ENCODE measurements at places on chromosomes 12 and 14.
A peak's percentile ranks its signal among the peaks of the same experiment; 100 is the strongest.

GRCh38 chr12:92597118-92597517, 105.7 kb upstream of the PLEKHG7 start:
- DNase-seq: no peak

DNA sequence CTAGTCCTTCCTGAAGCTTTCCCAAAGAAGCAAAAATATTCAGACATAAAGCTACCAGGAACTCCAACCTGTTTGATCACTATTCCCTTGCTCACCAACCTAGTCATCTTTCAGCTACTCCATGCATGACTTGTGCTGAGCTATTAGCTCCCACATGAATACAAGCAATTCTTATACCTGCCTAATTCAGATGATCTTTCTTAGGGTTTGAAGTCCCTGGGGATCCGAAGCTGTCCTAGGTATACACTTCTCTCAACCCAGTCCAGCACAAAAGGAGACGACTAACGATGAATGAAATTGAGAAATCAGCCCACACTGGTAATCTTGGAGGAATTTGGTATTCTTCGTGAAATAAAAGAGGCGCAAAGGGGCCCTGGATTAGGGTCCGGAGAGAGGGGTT, 631 bp upstream of the PTGR2 start:
- no peak for DNase-seq

DNA sequence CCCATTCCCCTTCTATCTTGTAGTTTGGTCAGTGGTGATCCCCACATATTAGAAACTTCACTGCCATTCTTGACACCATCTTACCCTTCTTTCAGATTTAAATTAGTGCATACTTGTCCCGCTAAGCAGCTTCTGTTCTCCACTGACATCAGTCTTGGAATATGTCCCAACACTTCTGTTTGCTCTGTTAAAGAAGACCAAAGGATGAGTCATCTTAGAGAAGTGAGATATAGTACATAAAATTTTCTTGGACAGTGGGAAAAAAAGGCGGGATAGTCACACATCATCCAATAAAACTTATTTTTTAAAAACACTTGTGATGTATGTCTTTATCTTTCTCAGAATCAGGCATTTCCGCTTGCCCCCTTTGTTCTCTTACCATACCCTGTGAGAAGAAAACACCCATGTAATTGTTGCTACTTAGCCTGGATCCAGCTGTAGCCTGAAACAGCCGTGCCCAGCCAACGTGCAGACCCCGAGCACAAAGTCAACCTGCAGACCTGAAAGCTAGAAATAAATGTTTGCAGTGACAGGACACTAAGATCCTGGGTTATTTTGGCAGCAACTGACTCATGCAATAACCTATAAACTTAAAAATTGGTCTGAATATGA, 100.1 kb upstream of the PDE3A start:
- DNase-seq: no peak

- no peak for DNase-seq
These were observed 824.5 kb downstream of the AACS start for GRCh38 chr12:125889742-125890141.

- no peak for DNase-seq
These were observed 101.2 kb upstream of the CCDC175 start for GRCh38 chr14:59677771-59678231.

DNA sequence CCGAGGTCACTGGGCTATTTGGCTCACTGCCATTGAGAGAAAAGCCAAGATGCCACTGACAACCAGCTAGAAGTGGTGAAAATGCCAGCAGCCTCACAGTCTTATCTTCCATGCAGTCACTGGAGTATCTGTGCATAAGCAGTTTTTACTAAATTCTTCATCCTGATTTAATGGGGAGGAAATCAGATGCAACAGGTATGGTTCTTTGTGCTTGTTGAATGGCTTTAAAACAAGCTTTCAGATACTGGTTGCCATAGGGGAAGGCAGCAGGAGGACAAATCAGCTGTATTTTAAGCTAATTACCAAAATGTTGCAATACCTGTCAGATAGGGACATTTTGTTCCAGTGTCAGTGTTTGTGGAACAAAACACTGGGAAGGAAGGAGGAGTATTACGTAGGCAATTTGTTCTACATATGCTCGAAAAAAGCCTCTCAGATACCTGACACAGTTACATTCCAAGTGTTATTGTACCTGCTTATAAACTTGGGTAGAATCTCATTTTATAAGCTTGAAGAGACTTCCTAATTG, 54.1 kb upstream of the ARHGAP5 start:
- DNase-seq: no peak

DNA sequence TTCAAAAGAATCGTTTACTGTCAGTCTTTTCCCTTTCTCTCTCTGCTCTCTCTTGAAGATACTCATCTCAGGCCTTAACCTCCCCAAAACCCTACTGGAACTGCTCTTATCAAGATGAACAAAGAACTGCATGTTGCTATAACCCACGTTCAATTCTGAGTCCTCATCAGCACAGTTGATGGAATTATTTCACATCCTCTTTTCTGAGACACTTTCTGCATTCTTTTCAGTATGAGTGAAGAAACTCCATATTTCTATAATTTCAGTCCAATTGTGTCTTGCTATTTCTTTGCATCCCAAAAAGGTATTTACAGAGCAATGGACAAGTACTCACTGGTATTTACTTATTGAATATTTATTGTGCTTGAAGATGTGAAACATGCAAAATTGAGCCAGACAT, 160.1 kb upstream of the CPNE8 start:
- DNase-seq: no peak

DNA sequence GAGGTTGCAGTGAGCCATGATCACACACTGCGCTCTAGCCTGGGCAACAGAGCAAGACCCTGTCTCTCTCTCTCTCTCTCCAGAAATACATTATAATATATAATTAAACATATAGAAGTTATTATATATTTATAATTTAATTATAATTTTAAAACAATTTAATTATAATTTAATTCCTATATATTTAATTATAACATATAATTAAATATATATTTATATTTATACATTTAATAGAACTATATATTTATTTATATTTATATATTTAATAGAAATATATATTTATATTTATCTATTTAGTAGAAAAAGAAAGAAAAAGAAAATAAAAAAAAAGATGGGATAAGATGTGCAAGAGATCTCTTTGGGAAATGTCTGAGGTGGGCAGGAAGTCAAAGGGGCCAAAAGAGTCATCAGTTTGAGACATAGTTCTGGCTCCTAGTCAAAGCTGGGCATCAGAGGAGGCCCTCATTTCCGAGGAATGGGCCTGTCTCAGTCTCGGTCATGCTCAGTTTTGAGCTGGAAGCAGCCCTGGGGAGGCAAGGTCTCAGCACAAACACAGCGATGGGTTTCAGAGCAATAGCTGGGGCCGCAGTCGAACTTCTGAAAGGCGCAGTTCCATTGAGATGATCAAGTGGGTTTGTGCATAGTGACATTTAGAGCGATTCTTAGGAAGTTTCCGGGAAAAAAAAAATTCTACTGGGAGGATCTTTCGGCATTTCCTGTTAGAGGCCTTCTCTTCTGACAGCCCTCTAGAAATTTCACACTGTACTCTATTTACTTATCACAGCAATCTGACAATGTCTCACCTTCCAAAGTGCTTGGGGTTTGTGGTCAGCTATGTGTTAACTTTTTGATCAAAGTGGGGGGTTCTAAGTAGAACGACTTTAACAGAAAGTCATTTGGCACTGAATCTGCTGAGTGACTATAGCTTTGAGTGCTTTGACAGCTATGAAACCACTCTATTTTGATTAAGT, 58.7 kb upstream of the GZMB start:
- DNase-seq: no peak

- DNase-seq: no peak
These were observed 125.8 kb upstream of the AVPR1A start for GRCh38 chr12:63276537-63277365.

- DNase-seq: peak; percentile 79
These were observed 20.0 kb downstream of the CKAP4 start for GRCh38 chr12:106227641-106228319.

DNA sequence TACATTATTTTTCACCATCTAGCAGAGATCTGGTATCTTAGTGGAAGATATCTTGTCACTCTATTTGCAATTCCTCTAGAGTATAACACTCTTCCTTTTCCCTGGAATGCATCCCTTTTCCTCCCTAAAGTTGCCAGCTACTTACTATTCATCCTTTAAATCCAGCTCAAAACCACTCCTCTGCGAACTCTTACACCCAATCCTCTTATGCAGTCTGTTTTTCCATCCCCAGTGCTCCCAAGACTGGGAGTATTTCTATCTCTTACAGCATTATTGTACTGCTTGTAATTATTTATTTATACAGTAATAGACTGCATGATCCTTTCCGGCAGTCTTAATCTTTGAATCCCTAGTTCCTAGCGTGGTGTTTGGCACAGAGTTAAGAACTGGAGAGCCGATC, 2.9 kb upstream of the SRGAP1 start:
- DNase-seq: no peak

DNA sequence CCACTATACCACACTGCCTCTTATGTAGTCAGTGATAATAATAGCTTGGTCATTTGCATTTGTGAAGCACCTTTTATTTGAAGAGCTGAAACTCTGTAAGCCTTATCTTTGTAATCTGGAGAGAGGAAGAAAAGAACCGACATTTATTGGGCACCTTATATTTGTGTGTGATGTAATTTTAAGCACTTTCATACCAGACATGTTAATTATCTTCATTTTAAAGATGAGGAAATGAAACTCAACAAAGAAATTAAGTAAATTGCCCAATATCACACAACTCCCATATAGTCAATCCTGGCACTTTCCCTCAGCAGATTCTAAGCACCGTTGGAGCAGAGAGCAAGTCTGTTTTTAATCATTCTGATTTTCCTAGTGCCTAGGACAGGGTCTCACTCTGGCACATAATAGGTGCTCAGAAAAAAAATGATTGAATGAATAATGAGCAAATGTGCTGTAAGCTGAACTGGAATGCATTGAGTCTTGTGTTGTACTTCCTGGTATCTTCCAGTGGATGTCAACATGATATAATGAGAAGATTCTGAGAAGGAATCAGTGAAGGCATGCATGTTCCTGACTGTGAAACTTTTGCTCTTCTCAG, 418.9 kb downstream of the ZFP36L1 start:
- no peak for DNase-seq

GRCh38 chr12:40615590-40615989, 76.6 kb upstream of the CNTN1 start:
- no peak for DNase-seq

All from HuH-7 (cell line).